Effector CD4-positive, alpha-beta T cell (primary cell): ENCODE measurements at places on chromosomes 13 and 19.

DNA sequence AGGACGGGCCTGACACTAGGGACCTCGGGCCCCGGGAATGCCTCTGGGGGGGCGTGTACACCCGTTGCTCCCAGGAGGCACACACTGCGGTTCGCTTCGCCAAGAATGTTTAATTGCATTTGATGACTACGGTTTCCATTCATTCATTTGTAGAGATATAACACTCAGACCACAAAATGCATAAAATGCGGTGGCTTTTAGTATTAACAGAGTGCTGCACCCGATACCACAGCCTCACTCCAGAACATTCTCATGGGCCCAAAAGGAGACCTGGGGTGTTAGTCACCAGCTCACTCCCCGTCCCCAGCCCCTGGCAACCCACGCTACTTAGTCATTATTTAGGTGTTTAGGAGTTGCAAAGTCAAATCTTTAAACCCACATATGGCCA lies 21.8 kb downstream of the HCN2 start:
- DNase-seq: peak; percentile 40

GRCh38 chr13:45276913-45277312 lies 64.1 kb downstream of the TPT1 start:
- DNase-seq: no peak

- DNase-seq: no peak
These were observed 34.9 kb upstream of the PSPC1 start for GRCh38 chr13:19817510-19818158.

DNA sequence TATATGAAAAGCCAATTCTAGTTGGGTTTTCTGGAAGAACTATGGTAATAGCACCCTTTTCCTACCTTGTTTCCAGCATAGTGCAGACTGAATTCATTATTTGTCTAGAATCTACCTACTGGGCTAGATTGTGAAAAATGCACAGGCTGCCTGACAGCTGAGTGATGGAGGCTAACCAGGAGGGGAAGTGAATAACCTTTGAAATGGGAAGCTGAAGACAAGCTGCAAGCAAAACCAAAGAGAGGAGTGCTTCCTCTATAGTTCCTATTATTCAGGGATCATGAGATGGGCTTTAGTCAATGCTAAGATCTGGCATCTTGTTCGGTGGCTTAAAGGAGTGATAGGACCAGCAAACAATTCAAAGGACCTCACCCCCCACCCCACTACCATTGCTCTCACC lies 26.9 kb downstream of the MZT1 start:
- no peak for DNase-seq

DNA sequence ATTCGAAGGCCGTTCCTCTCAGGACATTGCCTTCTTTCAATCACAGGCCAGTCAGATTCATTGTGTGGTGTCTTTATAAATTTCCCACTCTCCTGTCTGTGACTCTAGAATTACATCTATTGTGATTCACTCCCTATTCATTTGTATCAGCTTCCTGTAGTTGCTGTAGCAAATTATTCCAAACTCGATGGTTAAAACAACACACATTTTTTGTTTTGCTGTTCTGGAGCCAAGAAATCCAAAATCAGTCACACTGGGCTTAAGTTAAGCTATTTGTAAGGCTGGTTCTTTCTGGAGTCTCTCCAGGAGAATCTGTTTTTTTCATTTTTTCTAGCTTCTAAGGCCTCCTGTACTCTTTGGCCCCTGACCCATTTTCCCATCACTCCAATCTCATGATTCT lies 1487.0 kb upstream of the SLC10A2 start:
- no peak for DNase-seq

DNA sequence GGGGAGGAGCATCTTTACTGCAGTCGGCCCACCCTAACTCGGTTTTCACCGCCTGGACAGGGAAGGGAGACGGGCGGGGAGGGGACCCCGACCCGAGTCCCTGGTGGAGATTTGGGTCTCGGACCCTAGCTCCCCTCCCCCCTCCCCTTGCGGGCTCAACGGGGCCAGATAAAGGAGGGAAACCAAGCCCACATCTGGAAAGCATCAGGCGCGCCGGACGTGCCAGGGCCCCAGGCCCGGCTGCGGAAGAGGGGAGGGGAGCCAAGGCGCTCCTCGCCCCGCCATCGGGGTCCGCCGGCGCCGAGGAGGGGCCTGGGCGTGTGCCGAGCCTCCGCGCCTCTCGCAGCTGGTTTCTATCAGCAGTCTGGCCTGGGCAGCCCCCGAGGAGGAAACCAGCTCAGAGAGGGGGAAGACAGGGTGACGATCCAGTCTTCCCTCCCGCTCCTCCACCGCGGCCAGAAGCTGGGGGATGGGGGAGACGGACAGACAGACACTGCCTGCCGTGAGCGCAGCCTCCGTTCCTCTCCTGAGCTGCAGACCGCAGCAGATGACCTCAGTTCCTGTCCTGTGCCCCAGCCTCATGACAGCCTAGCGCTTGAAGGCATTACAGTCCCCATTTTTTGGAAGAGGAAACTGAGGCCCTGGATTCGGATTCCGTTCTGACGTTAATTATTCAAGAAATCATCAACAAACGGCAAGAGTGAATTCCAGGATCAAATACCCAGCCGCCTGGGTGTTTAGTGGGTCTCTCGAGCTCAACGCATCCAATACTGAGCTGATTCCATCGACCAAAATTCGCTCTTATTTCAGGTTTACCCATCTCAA lies 3.6 kb upstream of the GNG8 start:
- no peak for DNase-seq
